ENCODE measurements at places on chromosomes 5 and 9.

- DNase-seq = no peak
These were observed 15.5 kb upstream of the CTSL start for GRCh38 chr9:87710443-87710842.

DNA sequence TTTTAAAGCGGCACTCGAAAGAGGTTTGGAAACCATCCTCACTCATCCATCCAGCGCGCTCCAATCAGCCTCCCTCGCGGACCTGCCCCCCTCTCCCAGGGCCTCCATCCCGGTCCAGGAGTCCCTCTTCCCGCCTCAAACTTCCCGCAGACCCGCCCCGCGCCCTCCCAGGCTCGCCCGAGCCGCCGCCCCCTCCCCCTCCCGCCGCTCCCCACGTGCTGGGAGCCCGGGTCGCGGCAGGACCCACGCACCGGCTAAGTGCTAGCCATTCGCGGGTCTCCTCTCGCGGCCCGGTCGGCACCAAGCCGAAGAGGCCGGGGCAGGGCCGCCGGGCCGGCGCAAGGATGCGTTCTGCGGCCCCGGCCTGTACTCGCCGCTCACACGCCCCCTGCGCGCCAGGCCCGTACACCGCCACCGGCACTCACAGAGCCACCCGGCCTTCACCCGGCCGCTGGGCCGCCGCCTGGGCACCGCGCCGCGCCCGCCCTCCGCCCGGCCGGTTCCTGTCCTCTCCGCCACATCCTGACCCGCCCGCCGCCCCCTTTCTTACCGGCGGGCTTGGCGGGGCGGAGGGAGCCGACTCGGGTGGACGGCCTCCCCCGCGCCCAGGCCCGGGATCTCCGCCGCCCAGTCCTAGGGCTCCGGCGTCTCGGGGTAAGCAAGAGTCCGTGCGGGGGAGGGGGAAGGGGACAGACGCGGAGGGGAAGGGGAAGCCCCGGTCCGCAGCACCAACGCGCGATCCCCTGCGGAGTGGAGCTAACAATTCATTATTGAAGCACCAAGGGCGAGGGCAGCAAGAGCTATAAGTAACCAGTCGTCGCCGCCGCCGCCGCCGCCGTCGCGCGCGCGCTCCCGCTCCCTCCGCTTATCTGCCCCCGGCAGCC is 576 bp downstream of the CHD1 start:
- DNase-seq = peak; percentile 54

GRCh38 chr9:93354451-93354850 is 97.0 kb upstream of the FAM120A start:
- DNase-seq = no peak

DNA sequence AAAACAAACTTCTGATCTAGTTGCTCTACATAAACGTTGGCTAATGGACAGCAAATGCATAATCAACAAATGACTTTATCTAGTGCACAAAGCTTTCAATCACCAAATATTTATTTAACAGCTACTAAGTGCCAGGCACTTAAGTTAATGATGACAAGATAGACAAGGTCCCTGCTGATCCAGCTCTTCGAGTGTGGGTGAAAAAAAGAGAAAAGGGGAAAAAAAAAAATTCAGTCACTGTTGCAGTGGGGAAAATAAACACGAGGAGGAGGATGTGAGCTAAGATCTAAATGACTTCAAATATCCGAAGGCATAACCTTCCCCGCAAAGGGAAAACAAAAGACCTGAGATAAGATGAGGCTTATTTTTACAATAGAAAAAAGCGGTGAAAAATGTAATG is 9.6 kb downstream of the PSIP1 start:
- DNase-seq = no peak

DNA sequence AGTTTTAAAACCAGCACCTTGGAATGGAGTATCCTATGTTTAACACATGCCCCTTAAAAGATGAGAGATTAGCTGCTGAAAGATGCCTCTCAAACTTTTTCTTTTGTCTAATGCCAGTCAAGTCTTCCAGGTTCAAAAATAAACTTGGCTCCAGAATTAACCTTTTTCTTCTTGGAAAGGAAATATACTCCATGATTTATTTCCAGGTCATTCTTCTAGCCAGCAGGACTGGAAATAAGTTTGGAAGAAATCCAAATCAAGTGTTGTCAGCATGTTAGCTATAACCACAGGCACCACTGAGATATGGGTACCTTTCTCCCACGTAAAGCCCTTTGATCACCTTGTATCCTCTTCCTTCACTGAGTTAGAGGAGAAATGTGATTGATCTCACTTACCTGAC is 56.1 kb downstream of the NLN start:
- DNase-seq = no peak

- no peak for DNase-seq
These were observed 47.4 kb downstream of the CSNK1G3 start for GRCh38 chr5:123559434-123559775.

DNA sequence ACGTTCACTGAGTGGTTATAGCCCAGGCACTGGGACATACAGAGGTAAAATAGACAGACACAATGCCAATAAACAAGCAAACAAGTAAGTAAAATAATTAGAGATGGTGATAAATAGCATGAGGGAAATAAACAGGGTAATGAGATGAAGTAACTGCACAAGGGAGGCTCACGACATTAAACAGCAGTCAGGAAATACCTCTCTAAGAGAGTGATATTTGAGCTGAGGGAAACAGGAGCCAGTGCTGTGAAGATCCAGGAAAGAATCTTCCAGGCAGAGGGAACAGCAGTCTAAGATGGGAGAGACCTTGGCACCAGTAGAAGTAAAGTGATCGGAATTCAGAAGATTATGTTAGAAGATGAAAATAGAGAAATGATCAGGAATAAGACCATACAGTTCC is 279.4 kb downstream of the HINT1 start:
- DNase-seq = no peak

- no peak for DNase-seq
These were observed 46.2 kb downstream of the SLC28A3 start for GRCh38 chr9:84294241-84294950.

DNA sequence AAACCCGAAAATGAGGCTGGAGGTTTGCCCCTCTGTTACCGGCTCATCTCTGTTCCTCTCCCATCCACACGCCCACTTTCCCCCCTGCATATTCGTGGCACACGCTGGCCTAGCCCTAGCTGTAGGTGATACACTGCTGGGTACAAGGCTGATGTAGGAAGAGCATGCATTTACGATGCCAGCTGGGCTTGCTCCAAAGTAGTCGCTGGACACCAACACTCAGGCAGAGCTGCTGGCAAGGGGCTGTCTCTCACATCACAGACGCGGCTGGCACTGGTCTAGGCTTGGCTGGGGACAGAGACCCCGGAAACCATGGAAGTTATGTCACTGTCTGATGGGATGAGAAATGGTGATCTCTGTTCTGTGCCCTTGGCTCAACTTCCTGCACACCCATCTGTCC is 9.8 kb upstream of the PHYKPL start:
- DNase-seq = no peak

DNA sequence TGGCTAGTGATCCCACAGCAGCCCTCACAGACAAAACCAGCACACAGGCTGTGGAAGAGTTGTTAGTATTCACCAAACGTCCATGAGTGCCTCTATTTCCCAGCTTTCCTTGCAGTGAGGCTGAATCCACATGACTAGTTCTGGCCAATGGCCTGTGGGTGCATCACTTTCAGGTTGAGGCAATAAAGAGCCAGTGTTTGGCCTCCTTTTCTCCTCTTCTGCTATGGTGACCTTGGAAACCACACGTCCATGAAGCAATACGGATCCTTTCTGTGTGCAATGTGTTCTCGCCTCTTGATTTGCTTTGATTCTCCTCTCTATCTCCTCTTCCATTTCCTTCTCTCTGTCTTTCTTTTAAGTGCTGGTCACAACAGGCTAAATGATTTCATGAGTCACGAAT is 23.4 kb upstream of the CLK4 start:
- no peak for DNase-seq

GRCh38 chr9:111037708-111038330 is 451 bp downstream of the LPAR1 start:
- no peak for DNase-seq

DNA sequence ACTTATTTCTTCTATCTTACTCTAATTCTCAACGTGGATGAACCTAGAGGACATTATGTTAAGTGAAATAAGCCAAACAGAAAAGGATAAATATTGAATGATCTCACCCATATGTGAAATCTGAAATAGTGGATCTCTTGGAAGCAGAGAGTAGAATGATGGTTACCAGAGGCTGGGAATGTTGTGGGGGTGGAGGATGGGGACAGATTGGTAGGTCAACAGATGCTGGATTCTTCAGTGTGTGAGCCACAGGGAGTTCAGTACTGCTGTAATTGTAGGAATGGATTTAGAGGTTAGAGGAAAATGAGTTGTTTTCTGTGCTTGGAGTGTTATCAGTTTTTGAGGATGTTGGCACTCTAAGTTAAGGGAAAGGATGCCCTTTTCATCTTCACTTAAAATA is 190.6 kb downstream of the FBXL7 start:
- no peak for DNase-seq

DNA sequence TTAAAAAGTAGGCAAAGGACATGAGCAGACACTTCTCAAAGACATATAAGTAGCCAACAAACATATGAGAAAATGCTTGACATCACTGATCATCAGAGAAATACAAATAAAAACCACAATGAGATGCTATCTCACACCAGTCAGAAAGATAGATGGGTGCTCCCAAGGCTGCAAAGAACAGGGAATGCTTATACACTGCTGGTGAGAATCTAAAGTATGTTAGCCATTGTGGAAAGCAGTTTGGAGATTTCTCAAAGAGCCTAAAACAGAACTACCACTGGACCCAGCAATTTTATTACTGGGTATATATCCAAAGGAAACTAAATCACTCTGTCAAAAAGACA is 154.2 kb downstream of the NDUFS4 start:
- DNase-seq = no peak

DNA sequence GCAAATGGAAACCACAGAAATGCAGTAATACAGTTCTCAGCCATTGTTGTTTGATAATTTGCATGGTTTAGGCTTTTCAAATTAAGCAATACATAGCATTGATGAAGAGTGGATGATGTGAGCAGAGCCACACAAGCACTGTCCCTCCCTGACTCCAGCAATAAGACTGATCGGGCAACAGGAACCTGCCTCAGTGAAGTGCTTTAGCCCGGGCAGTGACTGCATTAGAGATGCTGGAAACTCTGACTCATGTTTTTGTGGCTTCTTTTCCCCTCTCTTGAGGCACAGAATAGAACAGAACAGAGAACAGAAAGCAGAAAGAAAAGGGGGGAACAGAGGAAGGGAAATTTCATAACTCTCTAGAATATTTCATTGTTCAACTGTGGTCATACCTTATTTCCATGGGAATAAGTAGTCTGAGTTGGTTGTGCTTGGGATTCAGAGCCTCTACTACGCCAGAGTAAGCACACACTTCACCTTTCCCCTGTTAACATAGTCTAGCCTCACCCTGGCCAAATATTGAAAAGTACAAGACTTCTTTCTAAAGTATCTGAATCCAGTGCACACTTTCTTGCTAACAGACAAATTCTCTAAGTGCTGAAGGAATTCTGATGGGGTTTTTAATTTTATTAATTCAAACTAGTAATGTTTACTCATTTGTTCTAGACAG is 164.8 kb upstream of the VCAN start:
- peak; percentile 21 for DNase-seq
